Mesenchymal stem cell (in vitro differentiated cells and primary cell): ENCODE measurements at places on chromosomes 13 and 19.

- no peak for DNase-seq
Observed at GRCh38 chr19:57105976-57106721, 13.6 kb upstream of the USP29 start.

DNA sequence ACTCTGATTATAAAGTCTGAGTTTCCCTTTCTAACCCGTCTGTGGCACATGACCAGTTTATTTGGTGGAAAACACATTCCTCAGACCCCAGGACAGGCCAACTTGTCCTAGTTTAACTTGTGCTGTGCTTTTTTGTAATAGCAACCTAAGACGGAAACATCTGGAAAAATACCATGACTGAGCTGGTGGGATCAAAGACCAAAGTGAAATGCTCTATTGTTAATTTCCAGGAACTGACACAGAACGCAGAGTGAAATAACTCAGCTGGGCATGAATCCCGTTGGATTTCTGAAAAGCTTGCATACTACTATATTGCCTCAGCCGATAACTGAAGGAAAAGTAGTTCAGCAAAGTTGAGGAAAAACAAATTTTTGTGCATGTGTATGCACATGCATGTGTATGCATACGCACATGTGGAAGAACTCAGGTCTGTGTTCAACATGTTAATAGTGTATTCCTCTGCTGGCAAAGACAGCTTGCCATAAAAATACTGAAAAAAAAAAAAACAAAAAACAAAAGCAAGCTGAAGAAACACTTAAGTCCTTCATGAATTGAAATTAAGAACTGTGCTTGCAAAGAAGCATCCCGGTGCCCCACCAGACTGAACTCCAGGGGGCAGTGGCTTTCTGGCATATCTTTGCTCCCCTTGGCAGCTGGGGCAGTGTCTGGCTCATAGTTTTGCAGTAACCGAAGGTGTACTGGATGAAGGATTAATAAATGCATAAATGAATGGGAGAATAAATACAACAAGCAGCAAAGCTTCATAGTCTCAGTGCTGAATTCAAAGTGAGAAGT lies 187.8 kb downstream of the LHFPL6 start:
- peak; percentile 32 for DNase-seq

GRCh38 chr19:45766869-45767346 lies 2.1 kb downstream of the SIX5 start:
- no peak for DNase-seq

DNA sequence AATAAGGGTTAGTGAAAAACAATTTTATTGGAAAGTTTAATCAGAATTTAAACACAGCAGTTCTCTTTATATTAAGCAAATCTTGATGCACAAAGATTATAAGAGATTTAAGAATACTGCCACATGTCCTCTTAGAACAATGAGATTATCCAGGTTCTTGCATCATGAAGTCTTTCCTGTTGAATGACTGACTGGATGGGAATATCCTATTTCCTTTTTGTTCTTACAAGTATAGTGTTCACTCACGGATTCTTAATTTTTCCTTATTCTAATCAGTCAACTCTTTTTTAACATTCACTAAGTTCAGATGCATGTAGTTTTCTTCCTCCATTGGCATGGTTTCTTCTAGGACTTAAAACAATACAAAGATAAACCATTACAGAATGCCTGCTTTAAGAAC lies 10.1 kb downstream of the URI1 start:
- DNase-seq: no peak

- no peak for DNase-seq
Observed at GRCh38 chr13:39405596-39406205, 197.3 kb downstream of the LHFPL6 start.
